ENCODE measurements at places on chromosomes 7 and 10.
A peak's percentile ranks its signal among the peaks of the same experiment; 100 is the strongest.

DNA sequence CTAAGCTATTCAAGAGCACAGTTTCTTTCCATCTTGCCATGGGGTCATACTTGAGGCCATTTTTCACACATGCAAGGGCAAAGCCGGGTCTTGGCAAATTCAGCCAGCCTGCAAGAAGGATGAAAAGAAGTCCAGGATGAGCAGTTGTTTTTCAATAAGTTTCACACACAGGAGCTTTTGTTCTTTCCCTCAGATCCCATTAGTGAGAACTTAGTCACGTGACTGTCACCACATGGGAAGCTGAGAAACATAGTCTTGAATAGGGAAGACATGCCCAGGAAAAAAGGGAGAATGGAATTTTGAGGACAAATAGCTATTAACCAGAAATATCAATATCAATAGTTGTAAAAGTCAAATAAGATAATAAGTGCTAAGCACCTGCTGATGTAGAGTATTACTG lies 137.7 kb downstream of the AHR start:
- DNase-seq, result no peak

DNA sequence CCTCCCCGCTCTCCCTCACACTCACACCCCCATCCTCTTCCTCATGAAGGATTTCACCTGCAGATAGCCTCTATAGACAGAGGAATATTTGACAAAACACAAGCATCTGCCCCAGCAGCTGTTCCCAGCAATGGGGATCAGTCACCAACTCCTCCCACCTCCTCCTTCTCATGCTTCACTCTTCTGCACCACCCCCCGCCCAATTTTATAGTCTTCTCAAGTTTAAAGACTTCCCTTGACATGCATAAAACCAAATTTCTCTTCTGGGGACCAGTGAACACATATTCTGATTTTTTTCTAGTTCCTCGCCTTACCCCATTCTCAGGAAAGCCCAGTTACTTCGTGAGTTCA lies 654.4 kb downstream of the LRMDA start:
- no peak for DNase-seq

DNA sequence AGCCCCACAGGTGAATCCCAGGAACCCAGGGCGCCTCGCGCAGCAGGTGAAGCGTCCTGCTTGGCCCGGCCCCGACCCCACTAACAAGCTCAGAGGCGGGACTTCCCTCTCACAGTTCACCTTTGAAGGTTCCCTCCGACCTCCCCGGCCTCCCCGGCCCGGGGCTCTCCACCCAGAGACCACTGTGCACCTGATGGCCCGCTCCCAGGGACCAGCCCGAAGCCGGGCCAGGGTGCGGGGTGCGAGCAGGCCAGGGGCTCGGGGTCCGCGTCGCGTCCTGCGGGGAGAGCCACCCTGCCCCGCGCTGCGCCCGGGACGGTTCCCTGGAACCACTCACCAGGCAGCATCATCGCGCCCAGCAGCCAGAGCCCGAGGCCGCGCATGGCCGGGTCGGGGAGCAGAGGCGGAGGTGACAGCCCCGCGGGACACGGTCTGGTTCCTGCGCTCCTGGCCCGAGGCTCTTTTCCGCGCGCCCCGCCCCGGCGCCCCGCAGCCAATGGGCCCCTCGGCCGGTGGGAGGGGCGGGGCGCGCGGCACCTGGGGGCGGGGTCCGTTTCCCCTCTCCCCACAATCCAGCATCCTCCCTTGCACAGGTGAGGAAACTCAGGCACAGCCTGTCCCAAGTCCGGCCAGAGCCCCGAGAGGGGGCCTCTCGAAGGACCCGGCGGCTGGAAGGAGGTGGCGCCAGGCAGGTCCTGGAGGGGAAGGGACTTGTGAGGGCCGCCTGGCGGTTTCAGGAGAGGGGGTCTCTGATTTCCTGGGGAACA lies at the start of gene ADAM8:
TSS of gene ADAM8 (minus strand) at position 434 of the 767 bp plus-strand sequence. CDS start at position 383, 51 bp downstream.
- peak; percentile 50 for DNase-seq

DNA sequence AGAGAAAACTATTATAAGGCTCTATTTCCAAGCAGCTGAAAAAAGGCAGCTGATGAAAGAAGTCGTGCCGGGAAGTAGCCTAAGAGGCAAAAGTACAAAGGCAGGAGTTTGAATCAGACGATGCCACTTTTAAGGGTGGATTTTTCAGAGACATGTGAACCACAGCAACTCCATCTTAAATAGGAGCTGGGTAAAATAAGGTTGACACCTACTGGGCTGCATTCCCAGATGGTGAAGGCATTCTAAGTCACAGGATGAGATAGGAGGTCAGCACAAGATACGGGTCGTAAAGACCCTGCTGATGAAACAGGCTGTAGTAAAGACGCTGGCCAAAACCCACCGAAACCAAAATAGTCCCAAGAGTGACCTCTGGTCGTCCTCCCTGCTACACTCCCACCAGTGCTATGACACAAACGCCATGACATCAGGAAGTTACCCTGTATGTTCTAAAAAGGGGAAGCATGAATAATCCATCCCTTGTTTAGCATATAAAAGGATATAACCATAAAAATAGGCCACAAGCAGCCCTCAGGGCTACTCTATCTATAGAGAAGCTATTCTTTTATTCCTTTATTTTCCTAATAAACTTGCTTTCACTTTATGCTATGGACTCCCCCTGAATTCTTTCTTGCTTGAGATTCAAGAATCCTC lies 45.5 kb upstream of the PRSS1 start:
- DNase-seq, result peak; percentile 91

DNA sequence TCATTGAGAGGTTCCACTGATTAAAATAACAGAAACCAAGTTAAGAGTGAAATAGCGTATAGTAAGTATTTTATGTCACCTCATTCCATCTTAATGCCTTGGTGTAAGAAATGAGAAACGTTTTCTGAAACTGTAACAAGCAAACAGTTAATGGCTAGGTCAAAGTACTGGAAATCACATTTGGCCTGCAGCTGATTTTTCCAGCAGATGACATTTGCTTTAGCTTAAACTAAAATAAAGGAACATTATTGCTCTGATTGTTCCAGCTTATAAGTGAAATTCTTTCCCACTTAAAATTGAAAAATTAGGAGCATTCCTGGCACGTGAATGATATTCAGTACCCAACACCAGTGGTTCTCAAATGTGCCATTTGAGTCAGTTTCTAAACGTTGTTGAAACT lies 213.6 kb upstream of the DPP6 start:
- DNase-seq, result no peak

DNA sequence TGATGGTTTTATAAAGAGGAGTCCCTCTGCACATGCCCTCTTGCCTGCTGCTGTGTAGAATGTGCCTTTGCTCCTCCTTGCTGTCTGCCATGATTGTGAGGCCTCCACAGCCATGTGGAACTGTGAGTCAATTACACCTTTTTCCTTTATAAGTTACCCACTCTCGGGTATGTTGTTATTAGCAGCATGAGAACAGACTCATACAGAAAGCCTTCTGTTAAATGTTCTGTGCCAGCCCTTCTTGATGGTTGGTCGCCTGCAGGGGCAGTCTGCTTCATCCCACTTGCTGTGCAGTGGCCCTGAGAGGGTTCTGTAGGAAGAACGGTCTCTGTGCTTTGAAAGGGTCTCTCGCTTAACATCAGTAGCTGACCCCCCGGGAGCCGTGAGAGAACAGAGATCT lies 248.9 kb upstream of the IGFBP3 start:
- no peak for DNase-seq

- DNase-seq, result no peak
These were observed 2.5 kb upstream of the LAMB4 start for GRCh38 chr7:108132551-108133265.

DNA sequence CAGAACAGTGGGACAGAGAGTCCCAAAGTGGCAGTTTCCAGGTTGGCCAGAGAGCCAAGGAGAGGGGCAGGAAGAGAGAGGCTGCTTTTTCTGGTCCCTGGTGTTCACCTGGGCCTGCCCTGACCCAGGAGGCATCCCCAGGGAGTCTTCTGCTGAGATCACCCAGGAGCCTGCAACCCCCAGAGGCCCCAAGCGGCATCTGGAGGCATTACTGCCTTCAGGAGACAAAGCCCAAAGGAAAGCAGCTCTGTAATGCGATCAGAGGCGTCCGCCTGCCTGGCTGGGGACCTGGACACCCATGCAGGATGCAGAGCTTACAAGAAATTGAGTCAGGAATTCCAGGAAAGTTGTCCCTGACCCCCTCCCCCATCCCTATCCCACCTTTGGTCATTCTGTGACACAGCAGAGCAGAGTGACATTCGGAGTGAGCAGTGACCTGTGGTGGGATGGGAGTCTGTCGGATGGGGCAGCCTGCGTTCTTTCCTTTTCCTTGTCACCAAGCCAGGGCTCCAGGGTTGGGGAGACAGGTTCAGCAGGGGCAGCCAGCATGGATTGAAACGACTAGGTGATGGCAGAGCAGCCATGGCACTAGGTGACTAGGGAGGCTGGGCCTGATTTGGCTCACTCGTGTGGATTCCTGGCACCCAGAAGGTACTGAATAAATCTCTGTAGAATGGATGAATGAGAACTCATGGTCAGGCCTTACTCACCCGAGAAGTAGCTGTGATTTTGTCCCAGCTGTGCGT lies 10.4 kb downstream of the UNC5B start:
- no peak for DNase-seq

DNA sequence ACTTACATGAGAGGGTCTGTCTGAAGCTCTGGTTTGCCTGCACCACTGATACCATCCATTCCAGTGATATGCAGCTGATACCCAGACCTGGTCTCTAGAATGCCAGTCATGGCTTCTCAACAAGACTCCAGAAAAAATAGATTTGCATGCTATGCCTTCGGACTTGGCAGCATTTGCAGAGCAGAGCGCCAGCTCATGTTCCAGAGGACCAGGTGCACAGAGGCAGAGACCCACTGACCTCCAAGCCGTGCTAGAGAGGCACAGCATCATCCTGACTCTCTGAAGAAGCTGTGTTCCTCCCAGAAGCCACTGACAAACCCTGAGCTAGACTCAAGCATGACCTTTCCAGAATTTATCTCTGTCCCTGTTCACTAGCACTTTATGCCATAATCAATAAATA lies 6.9 kb upstream of the PRKAG2 start:
- DNase-seq, result no peak

DNA sequence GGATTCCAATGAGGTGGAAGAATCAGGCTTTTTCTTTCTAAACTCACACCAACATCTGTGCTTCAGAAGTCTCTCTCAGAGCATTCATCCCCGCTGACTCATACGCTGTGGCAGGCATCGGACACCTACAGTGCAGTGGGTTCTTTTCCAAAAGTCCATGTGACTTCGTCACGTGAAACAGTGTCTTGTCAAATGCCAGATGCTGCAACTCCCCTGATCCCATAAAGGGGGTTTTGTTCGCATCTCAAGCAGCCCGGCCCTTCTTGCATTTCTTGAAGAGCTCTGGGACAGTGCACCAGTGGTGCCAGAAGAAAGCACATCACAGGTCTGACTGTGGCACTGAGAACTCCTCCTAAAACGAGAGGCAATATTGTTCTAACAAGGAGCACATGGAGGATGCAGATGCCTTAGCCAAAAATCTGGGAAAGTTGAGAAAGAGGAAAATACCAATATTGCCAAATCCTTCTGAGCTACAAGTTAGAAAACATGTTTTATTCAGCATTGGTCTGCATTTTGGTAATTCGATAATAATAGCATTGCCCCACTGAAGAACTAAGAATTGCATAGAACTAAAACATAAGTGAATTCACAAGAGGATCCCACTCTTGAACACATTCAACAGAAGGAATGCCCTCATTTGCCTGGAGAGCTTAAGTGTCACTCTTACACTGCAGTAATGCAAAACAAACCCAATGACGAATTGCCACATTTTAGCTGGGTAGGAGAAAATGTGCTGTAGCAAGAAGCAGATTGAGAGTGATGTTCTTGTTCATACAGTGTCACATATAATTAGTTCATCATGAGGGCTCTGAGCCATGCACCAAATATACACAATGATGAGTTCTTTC lies 204.4 kb downstream of the CXCL12 start:
- no peak for DNase-seq

DNA sequence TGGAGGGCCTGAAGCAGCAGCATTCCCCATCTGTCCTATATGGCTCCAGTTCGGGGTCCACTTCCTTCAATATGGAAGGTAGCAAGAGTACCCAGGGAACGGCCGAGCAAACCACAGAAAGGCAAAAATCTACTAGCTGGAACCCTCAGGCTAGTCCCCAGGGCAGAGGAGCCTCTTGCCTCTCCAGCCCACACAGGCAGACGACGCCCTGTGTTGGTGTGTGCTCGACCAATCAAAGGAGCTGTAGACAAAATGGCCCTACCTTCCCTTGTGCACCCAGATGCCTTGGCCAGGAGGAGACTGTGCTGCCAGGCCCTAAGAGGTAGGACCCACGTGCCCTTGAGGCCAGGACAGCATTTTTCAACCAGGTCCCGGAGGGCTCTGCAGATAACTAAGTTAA lies 91.5 kb downstream of the FAM53B start:
- no peak for DNase-seq

DNA sequence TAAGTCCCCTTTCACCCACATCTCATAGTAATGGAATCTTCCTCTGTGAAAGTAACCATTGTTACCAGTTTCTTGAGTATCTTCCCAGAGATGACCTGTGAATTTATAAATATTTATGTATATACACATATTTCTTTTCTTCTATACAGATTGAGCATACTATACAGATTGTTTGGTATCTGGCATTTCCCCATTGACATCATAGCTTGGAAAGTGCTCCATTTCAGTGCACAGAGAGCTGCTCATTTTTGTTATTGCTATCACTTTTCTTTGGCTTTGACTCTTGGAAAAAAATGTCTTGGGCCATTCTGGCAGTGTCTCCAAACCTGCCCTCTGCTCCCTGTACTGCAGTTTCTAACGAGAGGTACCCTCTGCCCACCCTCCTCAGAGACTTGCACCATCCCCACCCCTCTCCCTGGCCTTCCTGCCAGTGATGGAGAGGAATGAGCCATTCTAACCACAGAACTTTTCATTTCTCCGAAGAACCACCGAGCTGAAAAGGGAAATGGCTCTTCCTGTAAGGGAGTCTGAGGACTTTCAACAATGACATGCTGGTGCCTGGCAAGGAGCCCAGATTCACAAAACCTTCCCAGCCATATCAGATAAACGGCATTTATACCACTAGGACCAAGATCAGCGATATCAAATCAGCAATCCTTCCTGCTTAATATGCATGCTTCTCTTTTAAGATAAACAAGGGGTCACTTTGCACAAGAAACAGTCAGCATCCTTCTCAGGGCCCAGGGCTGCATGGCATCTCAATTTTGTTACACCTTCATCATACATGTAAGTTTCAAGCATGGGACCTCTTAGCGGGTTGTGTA lies 19.7 kb upstream of the CCSER2 start:
- peak; percentile 73 for DNase-seq

GRCh38 chr10:91756286-91756685 lies 41.9 kb upstream of the TNKS2 start:
- peak; percentile 9 for DNase-seq

- DNase-seq, result no peak
These were observed 194.4 kb downstream of the PLXNA4 start for GRCh38 chr7:132381742-132382472.

- DNase-seq, result no peak
These were observed 17.2 kb upstream of the MYH16 start for GRCh38 chr7:99255463-99255862.

GRCh38 chr7:24135003-24135817 lies 148.8 kb upstream of the NPY start:
- no peak for DNase-seq

GRCh38 chr7:92667816-92668535 lies 77.8 kb upstream of the FAM133B start:
- DNase-seq, result no peak

GRCh38 chr10:19904202-19904661 lies 88.0 kb downstream of the PLXDC2 start:
- DNase-seq, result peak; percentile 70

- DNase-seq, result no peak
These were observed 10.0 kb downstream of the BTBD16 start for GRCh38 chr10:122281018-122281626.
